ENCODE measurements at places on chromosomes 3 and 15.

DNA sequence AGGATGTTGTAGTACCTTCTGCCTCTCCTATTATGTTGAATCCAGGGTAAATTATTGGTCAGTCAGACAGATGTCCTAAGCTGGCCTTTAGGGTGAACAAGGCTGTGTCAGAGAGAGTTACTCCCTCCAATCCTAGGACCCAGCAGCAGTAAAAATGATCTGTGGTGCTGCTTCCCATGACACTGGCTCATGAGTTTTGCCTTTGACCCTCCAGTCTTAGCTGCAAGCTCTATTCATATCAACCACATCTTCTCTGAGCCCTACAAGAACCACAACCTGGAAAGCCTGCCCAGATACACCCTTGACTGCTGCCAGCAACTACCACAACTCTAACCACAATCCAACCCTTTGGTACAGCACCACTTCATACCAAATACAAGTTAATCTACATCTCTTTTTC lies 27.2 kb upstream of the PHLDB2 start:
- DNase-seq, result no peak

GRCh38 chr3:50111757-50112156 lies 23.0 kb downstream of the RBM5 start:
- DNase-seq, result no peak

DNA sequence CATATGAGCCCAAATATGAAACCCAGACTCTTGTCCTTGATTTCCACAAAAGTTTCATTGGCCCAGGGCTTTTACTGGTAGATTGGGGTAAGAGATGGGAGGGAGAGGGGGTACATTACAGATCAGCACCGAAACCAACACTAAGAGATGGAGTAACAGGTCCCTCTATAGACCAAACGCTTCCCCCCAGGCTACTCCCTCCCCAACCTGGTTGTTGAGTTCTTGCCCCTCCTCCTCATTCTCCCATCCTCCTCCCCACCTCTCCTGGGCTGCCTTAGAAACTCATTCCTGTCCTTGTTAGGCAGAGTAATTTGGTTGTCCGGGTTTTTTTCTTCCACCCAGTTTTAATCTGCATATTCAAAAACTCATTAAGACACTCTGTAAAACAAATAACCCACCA lies 74.1 kb downstream of the MESD start:
- DNase-seq, result no peak

DNA sequence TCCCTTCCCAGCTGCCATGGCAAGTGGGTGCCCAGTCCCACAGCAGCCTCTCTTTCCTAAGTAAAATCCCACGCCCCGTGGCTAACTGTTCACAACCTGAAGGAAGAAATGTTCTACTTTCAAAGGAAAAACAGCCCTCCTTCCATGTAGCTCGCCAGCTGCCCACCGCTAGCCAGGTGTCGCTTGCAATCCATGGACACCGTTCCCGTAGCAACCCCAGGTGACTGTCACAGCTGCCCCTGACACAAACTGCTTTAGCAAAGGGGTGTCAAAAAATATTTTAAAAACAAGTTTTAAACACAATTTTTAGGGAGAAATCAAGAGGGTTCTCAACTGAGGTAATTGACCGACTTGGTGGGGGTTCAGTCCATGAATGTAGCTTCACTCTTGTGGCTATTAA lies 21.0 kb upstream of the CGNL1 start:
- no peak for DNase-seq

- DNase-seq, result no peak
Measured at GRCh38 chr3:135868801-135869200, 96.7 kb upstream of the PPP2R3A start.

DNA sequence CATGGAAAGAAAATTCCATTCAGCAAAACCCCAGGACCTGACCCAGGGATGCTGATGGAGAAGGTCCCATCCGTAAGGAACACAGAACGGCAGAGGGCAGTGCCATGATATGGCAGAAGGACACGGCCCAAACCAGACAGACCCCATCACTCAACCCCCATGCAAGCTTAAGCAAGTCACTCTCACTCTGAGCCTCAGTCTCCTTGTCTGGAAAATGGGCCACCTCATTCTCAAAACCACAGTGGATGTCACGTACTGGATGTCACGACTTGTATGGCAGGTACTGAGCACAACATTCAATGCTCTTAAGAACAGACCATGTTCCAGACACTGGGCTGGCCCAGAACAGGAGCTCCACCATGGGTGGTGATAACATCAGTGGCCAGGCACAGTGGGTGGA lies 90.4 kb downstream of the NUP210 start:
- no peak for DNase-seq
